CD4-positive, alpha-beta memory T cell (primary cell): ENCODE measurements at places on chromosomes 6 and 20.
A peak's percentile ranks its signal among the peaks of the same experiment; 100 is the strongest.

DNA sequence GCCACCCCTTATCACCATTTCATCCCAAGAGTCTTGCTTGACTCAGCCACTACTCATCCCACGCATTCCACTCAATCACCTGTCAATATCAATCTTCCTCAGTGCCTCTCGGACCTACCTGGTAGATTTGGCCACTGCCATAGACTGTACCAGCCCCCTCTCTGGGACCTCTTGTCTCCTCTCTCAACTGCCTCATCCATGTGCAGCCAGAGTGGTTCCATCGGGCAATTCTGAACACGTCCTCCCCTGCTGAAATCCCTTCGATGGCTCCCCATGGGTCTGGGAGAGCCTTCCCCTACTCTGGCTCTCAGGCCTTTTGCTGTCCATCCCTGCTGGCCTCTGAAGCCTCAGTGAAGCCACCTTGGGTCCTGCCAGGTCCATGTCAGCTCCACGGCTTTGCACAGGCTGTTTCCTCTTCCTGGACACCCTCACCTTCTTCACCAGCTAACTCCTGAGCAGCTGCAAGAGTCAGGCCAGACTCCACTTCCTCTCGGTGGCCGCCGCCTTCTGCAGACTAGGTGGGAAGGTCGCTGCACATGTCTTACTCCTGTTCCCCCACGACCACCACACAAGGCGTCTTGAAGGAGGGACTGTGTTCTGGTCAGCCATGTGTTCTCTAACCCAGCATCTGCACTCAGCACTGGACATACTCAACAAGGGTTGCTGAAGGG, 120.4 kb downstream of the TOX2 start:
- no peak for DNase-seq

DNA sequence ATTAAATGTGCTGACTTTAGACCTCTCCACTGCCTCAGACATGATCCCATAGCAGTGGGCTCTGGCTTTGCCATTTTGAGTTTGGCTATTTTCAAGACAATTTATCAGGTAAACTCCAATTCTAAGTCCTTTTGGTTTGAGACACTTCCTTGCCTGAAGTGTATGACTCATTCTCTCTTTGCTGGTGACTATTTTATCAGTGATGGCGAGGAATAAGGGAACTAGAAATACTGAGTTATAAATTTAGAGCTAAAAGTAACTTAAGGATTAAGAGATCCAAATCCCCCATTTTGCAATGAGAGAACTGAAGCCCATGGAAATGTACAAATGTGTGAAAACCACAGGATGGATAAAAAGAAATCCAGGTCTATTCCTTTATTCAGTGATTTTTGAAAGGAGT, 30.9 kb upstream of the CD83 start:
- no peak for DNase-seq

DNA sequence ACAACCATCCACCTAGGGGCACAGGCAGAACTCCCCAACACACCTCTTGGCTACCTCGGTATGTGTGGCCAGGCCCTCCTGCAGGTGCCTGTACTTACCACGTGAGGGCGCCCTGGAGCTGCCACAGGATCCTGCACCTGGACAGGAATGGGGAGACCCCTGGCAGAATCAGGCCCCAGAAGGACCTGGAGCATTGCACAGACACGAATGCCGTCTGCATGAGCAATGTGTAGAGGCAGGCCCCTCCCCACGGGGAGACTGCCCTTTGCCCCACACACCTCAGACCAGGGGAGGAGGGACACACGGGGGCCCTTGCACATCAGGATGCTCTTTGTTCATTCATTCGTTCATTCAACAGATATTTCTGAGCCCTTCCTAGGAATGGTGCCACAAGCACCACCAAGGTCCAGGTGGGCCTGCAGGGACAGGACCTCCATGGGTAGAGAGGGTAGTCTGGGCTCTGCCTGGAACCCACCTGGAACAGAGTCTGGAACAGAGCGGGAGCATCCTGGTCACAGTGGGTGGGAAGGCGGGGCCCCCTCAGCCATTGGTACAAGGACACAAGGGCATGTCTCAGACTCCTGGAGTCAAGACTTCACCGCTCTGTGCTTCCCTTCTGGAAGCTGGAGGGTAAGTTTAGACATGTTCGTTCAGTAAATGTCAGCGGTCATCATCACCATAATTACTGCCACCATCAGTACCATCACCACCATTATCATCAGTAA, 32.3 kb downstream of the YTHDF1 start:
- peak; percentile 37 for DNase-seq

GRCh38 chr6:74280130-74280692, 584.2 kb downstream of the CD109 start:
- no peak for DNase-seq

DNA sequence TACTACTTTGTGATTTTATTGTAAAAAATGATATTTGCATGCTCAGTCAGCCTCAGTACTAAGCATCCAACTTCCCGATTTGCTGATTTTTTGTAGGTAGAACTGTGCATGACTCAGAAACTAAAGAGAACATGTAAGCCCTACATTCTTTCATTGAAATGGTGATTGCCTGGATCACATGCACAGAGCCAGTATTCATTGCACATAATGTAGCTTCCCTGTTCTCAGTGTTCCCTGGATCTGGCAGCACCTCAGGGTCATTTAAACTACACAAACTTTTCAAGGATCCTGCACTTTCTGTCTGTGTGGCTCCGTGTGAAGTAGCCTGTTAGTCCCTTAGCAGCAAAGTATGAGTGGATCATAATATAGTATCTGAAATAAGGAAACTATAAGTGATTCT, 422.9 kb upstream of the AGPAT4 start:
- DNase-seq: no peak

GRCh38 chr20:63027922-63028389, 21.2 kb upstream of the BHLHE23 start:
- DNase-seq: no peak

DNA sequence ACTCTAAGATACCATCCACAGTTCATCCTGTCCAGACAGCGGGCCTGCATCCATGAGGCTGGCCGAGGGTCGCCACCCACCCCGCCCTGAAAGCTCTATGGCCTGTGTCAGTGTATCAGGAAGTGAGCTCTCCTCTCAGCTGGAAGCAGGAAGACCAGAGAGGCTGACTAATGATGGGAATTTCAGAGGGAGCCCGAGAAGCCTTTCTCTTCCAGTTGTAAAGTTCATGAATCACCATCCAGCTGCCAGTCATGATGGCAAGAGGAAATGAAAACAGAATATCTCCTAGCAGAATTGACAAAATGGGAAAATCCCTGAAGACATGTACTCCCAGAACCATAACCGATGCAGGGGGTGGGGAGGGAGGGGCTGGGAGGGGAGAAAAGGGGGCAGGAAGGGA, 109.6 kb upstream of the RPS6KA2 start:
- no peak for DNase-seq

DNA sequence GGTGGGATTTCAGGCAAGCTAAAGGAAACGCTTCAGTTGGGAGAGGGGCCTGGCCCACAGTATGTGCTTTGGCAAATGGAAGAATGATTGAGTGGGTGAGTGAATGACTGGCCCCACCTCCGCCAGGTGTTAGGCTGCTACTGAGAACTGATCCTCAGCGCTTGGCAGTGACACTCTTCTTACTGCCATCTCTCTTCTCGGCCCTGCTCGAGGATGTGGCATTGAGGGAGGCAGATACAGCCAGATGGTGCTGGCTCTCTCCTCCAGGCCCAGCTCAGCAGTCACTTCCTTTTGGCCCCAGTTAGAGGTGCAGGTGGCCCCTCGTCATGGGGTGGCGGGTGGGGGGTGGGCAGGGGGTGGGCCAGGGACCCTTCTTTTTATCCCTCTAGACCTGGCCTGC, 38.9 kb upstream of the KCNK5 start:
- no peak for DNase-seq

DNA sequence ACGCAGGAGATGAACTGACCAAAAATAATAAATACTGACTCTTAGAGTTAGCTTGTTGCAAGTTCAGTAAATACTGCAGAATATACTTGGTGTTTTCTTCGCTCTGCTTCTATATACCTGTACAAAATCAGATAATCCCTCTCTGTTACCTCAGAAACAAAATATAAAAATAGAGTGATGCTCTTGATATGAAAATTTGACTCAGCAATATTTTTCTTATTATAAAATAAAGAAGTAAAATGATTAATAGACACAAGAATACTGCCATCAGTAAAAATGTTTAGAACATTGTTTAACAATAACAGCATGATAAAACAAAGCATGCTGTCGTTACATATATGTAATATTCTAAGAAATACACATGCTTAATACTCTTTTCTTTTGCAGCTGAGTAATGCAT, 1366.9 kb upstream of the EYS start:
- no peak for DNase-seq
